Myocyte (in vitro differentiated cells): ENCODE measurements at places on chromosomes 2 and 18.

- DNase-seq = no peak
Measured at GRCh38 chr2:120486441-120486840, 140.5 kb downstream of the INHBB start.

DNA sequence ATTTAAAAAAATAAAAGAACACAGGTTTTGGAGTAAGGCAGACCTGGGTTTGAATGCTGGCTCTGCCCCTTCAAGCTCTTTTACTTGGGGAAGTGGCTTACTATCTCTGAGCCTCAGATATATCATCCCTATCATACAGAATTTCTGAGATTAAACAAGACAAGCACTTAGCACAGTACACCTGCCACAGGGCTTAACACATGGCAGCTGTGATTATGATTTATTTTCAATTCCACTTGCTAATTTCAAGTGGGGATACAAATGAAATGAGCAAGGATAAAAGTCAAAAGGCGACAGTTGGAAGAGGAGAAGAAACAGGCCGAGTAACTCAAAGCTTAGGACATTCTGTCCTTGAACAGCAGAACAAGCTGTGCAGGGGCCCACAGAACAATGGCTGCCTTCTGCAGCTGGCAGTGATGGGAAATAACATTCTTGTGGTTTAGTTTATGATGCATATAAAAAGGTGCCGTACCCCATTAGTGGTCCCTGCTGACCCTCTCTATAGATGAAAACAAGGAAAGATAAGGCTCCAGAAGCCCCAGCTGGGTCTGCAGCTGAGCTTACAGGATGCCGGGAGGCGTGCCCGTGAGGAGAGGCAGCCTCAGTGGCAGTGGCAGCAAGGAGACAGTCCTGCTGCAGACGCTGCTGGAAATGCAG, 45.3 kb downstream of the KIF3C start:
- DNase-seq = peak; percentile 14

GRCh38 chr2:214277880-214278279, 133.0 kb upstream of the VWC2L start:
- no peak for DNase-seq

- no peak for DNase-seq
Measured at GRCh38 chr2:26873286-26873983, 25.5 kb downstream of the DPYSL5 start.

DNA sequence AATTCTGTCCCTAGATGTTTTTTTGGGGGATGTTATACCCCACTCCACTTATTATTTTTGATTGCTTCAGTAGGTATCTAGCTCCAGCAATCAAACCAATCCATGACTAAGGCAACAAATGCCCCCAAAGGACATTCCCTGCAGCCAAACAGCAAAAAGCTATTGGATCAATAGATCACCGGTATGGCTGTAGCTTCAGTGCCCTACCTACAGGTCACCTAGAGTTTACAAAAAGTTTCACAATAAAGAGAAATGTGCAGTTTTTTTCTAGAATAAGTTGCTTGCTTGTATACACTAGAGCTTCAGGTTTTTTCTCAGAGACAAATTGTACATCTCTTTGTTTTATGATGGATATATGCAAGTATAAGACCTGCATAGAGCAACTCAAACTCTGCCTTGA, 27.7 kb downstream of the PDE11A start:
- no peak for DNase-seq

GRCh38 chr2:237290261-237290660, 123.7 kb downstream of the COL6A3 start:
- peak; percentile 63 for DNase-seq

DNA sequence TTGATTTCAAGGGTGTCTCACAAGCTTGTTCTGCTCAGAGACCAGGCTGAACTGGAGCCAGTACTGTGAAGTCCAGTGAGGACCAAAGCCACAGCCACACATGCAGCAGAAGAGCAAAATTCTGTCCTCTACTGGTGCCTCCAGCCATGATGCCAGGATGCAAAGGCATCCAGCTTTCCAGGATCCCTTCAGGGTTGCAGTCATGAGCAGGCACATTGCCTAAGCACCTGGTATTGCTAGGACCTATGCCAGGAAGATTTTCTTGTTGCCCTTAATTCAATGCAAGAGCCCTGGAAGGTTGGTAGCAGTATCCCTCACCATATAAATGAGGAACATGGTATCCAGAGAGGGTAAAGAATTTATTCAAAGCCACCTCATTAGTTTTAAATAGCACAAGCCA, 78.9 kb upstream of the CYRIA start:
- DNase-seq = no peak

- DNase-seq = no peak
Measured at GRCh38 chr2:73290049-73290839, 3.1 kb downstream of the EGR4 start.

DNA sequence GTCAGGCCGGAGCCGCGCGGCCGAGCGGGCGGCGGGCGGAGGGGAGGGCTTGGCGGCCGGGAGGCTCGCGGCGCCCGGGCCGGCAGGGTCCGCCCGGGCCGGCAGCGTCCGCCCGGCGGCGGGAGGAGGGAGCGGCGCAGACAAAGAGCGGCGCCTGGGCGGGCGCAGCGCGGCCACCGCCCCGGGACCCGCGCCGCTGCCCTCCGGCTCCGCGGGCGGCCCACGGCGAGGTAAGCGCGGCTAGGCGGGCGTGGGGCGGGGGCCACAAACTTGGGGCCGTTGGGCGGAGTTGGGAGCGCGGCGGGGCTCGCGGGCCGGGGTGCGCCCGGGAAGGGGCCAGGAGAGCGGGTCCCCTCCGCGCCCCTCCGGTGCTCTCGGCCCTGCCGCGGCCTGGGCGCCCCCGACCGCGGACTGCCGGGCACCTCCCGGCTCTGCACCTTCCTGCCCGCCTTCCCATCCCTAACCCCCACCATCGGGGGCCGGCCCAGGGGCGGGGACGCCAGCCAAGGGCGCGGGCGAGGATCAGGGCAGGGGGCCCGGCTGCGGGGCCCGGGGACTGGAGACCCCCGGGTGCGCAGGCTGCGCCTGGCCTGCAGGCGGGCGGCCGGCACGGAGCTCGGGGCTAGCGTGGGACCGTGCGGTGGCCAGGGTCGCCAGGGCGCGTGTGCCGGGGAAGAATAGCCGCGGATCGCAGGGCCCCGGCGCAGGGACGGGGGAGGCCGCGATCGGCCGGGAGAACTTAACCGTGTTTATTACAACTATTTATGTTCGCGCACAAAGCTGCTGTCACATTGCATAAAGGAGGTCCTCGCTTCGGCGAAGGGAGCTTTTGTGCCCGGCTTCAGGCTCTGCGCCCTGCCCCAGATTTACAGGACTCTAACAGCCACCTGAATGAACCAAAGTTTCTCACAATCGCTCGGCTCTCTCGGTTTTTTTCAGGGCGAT, at the start of gene NCK2:
NCK2 (plus strand) TSS at position 4 of the 945 bp plus-strand sequence. CDS start 110,152 bp downstream, outside the sequence.
- peak; percentile 41 for DNase-seq

DNA sequence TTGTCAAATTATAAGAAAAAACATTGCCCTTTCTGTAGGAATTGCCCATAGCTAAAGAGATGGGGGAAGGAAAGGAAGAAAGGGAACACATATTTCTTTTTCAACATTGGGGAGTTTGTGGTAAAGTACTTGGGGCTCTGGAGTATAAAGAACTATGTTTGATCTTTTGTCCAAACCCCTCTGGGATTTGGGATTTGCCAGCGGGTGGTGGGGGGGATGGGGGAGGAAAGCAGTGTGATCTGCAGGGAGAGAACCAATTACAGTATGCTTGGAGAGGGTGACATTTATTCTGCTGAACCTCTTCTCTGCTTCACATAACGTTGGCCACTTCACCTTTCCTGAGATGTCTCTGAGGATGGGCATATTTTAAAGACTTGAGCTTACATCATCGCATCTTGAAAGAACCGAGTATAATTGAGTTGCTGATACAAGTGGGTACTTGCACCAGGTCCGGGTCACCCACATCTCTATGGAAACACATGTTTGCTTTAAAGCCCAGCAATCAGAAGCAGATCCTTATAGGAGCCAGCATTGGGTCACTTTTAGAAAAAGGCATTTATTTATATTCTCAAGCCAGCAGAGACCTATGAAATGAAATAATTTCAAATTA, 73.1 kb downstream of the SPATS2L start:
- DNase-seq = no peak

GRCh38 chr18:50970006-50970405, 2.2 kb downstream of the ELAC1 start:
- DNase-seq = no peak

DNA sequence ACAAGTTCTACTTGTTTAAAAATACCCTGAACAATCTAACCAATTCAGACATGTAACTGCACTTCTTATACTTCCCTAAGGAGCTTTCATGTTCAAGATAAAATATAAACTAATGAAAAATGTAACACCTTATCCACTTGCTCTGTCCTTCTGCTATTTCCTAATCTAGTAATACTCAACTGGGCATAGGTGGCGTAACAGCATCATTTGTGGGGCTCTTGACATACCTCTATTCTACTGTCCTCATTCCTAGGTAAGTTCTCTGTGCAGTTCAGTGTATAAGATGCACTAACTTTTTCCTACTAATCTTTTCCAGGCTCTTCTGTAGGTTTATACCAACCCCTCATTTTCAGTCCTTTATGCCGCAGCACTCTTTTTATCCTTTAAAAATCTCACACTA, 36.7 kb downstream of the PRKD3 start:
- DNase-seq = peak; percentile 15
